Lung (tissue), 17 donors: ENCODE measurements at places on chromosomes 4 and X.
A peak's percentile ranks its signal among the peaks of the same experiment; 100 is the strongest.

- no peak for DNase-seq
These were observed 30.9 kb downstream of the SLAIN2 start for GRCh38 chr4:48372272-48372671.

GRCh38 chr4:21848021-21848420 lies 100.6 kb downstream of the KCNIP4 start:
- DNase-seq = no peak

DNA sequence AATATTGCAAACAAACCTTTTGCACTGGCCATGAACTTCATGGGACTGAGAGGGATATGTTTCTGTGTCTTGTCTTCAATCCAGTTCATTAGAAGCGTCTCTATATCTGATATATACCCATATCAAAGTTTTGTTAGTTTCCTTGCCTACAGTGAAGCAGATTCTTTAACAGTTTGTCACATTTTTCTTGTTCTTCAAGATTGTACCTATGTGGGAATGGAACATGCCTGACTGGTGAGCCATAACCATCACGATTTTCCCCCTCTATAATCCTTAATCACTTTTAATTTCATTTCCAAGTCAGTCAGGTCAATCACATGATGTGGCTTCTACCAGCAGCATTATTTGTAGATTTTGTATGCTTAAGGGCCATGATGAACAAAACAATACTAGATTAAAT lies 197.1 kb upstream of the PDE5A start:
- DNase-seq = no peak

DNA sequence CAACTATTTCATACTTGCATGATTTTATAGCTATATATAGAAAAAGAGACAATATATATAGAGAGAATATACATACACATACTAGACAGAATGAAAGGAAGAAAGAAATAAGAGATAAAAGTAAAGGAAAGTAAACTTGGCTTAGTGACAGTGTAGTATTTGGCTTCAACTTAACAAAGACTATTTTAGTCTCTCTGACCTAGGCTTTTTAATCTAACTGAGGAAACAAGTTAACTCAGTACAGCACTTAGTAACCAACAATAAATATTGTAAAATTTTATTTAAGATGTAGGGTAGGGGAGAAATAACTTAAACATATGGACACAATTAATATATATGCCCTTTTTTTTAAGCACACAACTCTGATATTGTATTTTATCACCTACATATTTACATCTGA lies 249.0 kb upstream of the MAB21L2 start:
- DNase-seq = no peak

- DNase-seq = no peak
These were observed 158.0 kb upstream of the PRDX4 start for GRCh38 chrX:23509256-23509655.

- no peak for DNase-seq
These were observed 9.3 kb upstream of the OTC start for GRCh38 chrX:38342853-38343778.

- no peak for DNase-seq
These were observed 34.4 kb upstream of the ZFP42 start for GRCh38 chr4:187961171-187961570.

DNA sequence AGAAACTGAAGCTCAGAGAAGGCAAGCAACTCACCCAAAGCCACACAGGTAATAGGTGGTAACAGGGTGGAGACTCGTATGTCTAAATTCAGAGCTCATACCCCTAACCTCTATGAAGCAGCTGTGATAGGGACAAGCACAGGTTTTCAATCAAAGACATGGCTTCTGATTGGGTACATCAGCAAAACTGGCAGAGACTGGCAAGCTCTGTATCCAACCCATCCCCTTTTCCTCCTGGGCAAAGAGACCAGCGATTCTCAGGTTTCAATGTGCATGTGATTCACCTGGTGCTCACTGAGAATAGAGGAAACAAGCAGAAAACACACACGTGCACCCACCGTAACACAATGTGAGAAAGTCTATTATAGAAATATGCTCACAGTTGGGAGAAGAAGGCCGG lies 153.0 kb downstream of the SMIM20 start:
- DNase-seq = no peak

DNA sequence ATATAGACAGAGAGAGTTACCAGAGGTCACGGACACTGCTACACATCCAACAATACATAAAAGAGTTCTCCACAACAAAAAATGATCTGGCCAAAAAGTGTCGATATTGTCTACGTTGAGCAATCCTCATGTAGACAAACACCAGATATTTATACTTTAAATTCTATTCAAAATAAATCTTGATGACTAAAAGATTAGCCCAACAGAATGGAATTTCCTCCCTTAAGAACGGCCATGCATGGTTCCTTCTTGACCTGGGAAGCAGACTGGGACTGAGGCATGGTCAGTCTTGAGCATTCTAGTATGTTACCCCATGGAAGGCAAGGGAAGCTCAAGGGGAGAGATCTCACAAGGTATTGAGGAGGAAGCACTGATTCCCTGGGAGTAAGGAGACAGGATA lies 43.5 kb downstream of the LHFPL1 start:
- no peak for DNase-seq

DNA sequence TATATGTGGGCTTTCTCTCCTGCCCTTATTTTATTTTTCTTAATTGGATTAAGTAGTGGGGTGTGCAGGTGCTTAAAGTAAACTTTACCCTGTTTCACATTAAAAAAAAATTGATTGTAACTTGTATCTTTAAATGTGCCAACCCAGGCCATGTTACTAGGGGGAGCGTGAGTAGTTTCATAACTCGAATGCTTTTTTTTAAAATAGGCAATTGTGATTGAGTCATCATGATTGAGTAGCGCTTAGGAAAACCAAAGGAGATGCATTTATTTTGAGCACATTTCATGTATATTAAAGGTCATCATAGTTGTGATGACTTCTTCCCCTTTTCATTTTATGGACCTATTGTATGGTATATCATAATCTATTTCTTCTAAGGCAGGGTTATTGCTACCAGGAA lies 32.2 kb downstream of the GPAT3 start:
- no peak for DNase-seq

DNA sequence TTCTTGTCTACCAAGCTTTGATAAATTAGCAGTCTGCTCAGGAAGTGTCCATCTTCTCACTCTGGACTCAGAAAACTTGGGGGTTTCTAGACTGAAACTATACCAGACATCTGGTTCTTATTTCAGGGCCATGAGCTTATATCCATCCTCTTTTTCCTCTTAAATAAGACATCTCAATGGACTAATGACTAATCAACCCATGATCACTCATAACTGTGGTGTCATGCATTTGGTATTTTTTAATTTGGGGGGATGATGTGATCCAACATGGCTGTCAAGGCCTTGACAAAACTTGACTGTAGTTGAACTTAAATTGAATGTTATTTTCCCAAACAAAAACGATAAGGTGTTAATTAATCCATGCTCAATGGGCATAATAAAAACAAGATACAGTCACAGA lies 87.8 kb downstream of the GPRASP3 start:
- no peak for DNase-seq

DNA sequence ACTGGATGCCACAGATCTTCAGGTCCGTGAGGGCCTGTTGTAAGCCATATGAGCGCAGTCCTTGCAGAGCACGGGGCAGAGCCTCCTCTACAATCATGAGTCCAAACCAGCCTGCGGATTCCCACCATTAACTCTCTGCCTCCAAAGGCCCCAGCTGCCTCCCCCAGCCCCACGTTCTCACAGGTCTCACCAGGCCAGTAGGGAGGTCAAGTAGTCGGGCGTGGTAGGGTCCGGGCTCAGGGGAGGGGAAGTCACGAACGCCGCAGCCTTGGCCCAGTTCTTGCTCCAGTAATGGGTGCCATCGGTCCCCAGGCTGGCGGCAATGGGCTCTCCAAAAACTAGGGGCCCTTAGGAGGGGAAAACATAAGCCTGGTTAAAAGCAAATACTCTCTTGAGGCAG lies 53.6 kb downstream of the CRMP1 start:
- no peak for DNase-seq

GRCh38 chr4:80270321-80270720 lies 3.9 kb downstream of the FGF5 start:
- no peak for DNase-seq

DNA sequence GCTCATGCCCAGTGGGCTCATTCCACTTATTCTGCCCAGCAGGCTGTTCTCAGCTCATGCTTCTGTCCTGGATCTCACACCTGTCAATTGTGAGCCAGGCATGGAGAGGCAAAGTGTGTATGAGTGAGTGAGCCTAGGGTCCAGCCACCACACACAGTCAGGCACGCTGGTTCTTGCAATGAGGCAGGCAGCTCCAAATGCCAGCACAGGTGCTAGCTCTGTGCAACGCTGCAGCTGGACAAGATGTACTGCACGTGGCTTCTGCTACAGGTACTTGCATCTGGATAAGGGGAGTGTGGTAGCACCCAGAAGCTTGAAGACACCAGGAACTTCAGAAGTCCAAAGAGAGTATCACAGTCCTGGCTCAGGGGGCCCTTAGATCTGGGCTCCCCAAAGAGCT lies 1249.4 kb upstream of the IGFBP7 start:
- no peak for DNase-seq

DNA sequence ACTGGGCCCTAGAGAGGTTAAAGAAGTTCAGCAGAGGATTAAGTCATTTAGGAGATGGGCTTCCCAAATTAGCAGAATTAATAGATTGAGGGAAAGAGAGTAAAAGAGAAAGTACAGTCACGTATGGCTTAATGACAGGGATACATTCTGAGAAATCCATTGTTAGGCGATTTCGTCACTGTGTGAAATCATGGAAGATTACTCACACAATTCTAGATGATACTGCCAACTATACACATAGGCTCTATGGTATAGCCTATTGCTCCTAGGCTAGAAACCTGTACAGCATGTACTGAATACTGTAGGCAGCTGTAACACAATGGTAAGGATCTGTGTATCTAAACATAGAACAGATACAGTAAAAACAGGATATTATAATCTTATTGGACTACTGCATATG lies 180.6 kb downstream of the RNF150 start:
- DNase-seq = no peak

GRCh38 chr4:90292438-90292837 lies 165.2 kb downstream of the CCSER1 start:
- no peak for DNase-seq

DNA sequence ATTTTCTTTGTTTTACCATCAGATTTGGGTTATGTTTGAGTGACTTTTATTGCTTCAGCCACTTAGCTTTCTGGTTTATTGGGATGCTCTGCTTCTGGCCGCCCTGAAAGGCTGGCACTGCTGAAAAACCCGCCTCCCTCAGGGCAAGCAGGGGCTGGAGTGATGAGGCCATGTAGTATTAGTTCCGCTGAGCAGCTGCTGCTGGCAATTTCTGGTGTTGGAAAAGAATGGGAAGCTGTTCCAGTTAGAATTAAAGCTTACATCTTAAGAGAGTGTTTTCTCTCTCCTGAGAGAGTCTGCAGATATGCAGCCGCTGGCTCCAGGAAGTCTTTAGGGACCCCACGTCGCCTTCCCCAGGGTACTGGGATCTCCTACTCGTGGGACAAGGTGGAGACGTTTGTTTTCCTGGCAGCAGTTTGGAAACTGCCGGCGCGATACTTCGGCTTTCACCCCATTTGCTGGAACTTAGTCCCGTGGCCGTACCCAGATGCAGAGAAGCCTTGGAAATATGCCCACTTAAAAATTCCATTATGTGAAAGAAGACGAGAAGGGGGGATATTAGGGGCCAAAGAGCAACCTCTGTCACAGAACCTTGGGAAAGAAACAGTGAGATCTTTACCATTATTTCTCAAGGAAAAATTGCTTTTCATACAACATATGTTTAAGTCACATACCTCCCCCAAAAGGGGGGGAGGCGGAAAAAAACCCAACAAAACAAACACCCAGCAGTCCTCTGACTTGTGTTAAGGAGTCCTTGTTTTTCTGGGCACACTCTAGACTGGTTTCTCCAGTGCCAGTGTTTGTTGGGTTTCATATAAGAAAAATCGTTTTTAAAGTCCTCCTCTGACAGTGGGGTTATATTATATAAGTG lies 72.6 kb downstream of the TMEM131L start:
- DNase-seq = peak; percentile 91

GRCh38 chr4:152539556-152540292 lies 3.8 kb upstream of the FBXW7 start:
- DNase-seq = no peak

GRCh38 chrX:101260435-101260834 lies 30.7 kb downstream of the TAF7L start:
- DNase-seq = no peak

DNA sequence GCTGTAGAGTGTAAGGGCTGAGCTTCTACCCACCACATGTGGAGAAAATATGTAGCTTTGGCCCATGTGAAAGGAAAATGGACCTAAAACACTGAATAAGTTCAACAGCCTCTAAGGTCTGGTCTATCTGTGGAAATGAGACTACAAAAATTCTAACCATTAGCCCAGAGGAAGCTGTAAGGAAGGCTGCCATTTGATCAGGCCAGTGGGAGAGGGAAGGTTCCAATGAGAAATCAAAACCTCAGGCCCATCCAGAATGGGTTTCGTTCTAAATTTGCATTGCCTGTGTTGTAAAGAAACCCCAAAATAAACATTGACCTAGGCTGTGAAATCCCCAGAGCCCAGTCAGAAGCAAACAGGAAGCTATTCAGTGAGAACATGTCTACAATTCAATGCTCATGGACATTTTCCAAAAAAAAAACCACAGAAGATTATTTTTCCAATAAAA lies 320.4 kb upstream of the SLC7A11 start:
- peak; percentile 10 for DNase-seq

DNA sequence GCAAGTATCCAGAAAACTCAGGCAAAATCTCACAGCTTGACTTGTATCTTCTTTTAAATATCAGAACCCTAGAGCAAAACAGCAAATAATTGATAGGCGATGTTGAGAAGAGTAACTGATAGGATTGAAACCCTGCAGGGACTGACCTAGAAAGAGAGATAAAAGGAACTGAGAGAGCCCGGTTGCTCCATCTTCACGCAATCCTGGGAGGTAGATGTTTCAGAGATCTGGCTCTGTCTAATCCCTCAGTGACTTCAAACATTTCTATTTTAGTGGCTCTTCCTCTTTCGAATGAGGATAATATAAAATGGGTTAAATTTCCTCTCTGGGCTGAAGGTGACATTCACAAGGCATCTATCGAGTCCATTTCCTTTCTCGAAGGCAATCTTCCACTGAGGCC lies 39.3 kb upstream of the RPL34 start:
- DNase-seq = no peak

DNA sequence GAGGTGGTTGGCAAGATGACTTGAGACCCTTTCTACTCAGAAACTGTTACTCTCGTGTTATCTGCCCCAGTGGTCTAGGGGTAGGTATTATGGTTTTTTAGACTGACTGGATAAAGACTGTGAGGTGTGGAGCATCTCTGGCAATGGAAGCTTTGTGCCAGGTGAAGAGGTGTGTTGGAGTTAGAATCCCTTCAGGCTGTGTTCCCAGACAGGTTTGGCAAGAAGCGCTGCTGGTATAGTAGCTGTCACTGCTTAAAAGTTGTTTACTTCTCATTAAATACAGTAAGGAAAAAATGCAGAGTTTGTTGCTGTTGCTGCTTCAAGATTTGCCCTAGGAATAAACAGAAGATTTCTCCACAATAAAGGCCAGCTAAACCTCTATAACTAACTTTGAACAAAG lies 35.3 kb downstream of the AREG start:
- no peak for DNase-seq

GRCh38 chr4:82352825-82353366 lies 20.9 kb downstream of the HNRNPD start:
- no peak for DNase-seq
